ENCODE measurements at places on chromosomes 16 and 17. TPM values are rescaled to one million over a fixed set of nuclear protein-coding genes. Genes with fewer than 3 reads are reported as not detected.
A peak's percentile ranks its signal among the peaks of the same experiment; 100 is the strongest.

DNA sequence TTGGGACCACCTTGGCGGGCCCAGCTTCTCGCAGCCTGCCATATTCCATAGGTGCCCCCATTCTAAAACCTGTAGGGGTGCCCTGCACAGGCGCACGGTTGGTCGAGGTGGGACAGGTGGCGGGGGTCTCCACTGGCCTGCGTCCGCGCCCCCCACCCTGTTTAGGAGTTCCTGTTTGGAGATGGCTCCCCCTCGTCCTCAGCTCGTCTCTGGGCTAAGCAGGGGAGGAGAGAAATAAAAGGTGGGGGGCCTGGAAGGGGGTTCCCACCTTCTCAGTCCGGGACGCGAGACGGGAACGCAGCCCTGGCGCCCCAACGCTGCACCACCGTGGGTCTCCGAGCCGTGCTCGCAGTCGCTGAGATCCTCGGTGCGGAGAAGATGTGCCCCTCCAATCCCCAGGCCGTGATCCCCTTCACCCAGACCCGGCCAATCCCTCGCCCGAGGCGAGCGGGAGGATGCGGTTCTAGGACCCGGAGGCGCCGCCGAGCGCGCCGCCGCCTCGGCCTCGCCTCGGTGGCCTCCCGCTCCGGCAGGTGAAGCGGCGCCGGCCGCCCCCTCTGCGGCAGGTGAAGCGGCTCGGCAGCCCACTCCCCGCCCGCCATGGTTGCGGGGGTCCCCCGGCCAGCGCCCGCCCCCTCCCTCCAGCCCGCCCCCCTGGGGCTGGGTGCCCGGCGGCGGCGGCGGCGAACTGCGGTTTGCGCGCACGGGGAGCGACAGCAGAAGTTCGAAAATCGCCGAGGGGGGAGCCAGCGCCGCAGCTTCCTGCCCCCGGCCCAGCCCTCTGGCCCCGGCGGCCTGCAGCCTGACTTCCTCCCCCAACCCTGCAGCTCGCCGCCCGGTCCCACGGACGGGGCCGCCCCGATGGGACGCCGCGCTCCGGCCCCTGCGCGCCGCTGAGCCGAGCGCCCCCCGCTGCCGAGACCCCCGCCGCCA is at the start of gene FMNL1:
TSS of gene FMNL1 (plus strand) at position 805 of the 933 bp plus-strand sequence. CDS start 240 bp downstream, outside the sequence.
- peak within 1 kb of the TSS; percentile 70 for H3K4me3 ChIP-seq
- peak within 1 kb of the TSS; percentile 97 for H3K27ac ChIP-seq
- peak; percentile 98 for DNase-seq
- H3K4me1 ChIP-seq, result peaks cover 23% of the 10 kb centered on the region

GRCh38 chr17:75047398-75048098 is 523 bp downstream of the KCTD2 start:
- peaks cover 43% of the 10 kb centered on the region for H3K4me1 ChIP-seq
- no peaks in the 10 kb centered on the region for H3K27me3 ChIP-seq
- peak overlapping the region; percentile 74 for H3K4me3 ChIP-seq

The HEATR9 gene
- 0.89 TPM for total RNA-seq

DNA sequence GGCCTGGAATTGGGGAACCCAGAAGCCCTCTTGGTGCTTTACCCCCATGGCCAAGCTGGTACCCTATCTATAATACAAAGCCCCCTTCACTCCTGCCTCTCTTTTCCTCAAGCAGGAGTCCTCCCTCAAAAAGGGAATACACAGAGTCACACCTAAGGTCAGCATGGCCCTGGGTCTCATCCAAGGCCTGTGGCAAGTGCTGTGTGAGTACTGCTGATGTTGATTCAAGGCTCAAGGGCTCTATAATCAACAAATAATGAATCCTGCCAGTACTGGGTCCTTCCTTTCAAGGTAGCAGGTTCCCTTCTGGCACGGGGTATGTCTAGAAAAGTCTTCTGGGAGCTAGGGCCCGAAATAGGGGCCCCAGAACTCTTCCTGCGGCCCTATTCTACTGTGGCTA is 187.3 kb downstream of the CYB561 start:
- H3K4me1 ChIP-seq, result no peaks in the 10 kb centered on the region
- H3K36me3 ChIP-seq, result no peaks in the 10 kb centered on the region
- DNase-seq, result no peak
- no peaks in the 10 kb centered on the region for H3K27me3 ChIP-seq

GRCh38 chr17:21302711-21303425 is 18.4 kb downstream of the MAP2K3 start:
- no peaks in the 10 kb centered on the region for H3K27me3 ChIP-seq
- H3K4me3 ChIP-seq, result no peak overlapping the region
- H3K4me1 ChIP-seq, result no peaks in the 10 kb centered on the region

DNA sequence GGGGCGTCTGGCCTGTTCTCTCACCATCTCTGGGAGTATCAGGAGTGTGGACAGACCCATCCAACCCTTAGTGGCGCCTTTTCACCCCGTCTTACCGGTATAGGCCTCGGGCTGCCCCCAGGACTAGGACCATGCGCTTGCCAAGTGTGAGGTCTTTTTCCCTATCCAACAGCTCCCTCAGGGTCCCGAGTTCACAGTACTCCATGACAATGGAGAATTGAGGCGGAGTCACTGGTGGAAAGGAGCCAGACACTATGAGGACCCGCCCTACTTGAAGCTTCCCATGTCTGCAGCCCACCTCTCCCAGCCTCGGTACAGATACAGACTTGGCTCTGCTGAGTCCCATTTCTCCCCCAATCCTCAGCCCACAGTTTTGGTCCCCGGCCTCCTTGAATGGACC is 15.9 kb upstream of the RFWD3 start:
- H3K4me1 ChIP-seq, result no peaks in the 10 kb centered on the region
- DNase-seq, result no peak
- no peak overlapping the region for H3K27ac ChIP-seq
- H3K36me3 ChIP-seq, result peaks cover 100% of the 10 kb centered on the region

- no peak within 1 kb of the TSS for H3K27ac ChIP-seq
- H3K4me3 ChIP-seq, result no peak within 1 kb of the TSS
- no peaks in the 10 kb centered on the region for H3K36me3 ChIP-seq
Measured at GRCh38 chr16:84239909-84240308, at the start of gene KCNG4. Gene KCNG4 (minus strand): TSS chr16:84240012. CDS start chr16:84237485, 2,527 bp downstream.

DNA sequence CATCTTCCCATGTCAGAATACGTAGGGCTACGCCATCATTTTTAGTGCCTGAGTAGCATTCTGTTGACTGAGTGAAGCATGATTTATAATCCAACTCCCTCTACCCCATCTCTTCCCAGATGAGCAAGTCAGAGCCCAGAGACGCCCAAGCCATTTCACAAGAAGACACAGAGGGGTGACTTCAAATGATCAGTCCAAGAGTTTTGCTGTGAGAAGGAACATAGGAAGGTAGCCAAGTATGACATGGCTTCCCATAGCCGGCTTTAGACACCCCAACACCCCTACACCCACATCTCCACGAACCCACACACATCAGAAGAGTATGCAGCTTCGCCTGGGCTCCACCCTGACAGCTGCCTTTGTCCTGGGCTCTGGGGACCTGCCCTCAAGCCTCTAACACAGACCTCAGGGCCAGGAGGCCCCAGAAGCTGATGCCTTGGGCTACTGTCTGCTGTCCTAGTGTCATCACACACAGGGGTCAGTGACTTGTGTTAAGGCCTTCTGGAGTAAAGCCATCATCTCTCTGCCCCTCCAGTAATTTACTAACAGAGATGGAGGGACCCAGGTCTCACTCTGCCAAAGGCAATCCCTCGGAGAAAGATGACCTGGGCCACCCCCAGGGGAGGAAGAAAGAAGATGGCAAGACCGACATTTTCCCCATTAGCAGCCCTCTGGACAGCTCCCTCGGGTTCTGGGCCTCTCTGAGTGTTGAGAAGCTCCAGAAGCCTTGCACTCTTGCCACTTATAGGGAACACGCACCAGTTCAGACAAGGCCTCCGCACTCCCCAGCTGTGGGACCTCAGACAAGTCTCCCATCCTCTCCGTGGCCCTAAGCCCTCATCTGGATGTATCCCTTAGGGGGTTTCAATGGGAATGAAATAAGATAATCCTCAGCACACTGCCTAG is 38.7 kb upstream of the MRPS23 start:
- H3K27ac ChIP-seq, result no peak overlapping the region
- DNase-seq, result no peak
- H3K27me3 ChIP-seq, result no peaks in the 10 kb centered on the region
- H3K36me3 ChIP-seq, result peaks cover 20% of the 10 kb centered on the region
- H3K4me1 ChIP-seq, result peaks cover 24% of the 10 kb centered on the region
